Activated naive CD8-positive, alpha-beta T cell treated with anti-CD3 and anti-CD28 coated beads for 36 hours (primary cell): ENCODE measurements at places on chromosomes 3 and 15. TPM values are rescaled to one million over a fixed set of nuclear protein-coding genes. Genes with fewer than 3 reads are reported as not detected.

GRCh38 chr3:15355086-15355485, 22.7 kb upstream of the SH3BP5 start:
- no peak for DNase-seq

DNA sequence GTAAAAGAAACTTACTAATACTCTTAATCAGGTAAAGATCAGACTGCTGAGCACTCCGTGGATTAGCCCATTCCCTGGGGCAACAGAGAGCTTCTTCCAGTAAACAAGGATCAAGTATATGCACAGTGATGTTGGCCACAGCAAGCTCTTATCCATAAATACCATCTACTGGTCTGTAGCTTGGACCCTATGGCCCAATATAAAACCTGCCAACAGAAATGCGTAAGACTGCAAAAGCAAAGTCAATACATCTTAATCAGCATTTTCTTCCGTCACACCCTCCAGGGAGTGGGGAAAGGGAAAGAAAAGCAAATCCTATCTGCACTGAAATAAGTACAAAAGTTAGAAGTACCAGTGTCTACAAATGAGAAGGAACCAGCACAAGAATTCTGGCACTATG, 1082.1 kb downstream of the ZPLD1 start:
- DNase-seq = no peak

The PIERCE2 gene
- not detected for total RNA-seq

The PYDC2 gene
- total RNA-seq = not detected

- peak; percentile 77 for DNase-seq
These were observed 1.8 kb upstream of the ZMYND10 start for GRCh38 chr3:50347187-50347813.

The TMEM266 gene
- not detected for total RNA-seq

- no peak for DNase-seq
These were observed 85.6 kb downstream of the NBEAL2 start for GRCh38 chr3:47065058-47065457.

GRCh38 chr3:192275741-192276355, 451.5 kb downstream of the FGF12 start:
- no peak for DNase-seq

The BUB1B gene
- 62.3 TPM for total RNA-seq

The SOX2 gene
- not detected for total RNA-seq

DNA sequence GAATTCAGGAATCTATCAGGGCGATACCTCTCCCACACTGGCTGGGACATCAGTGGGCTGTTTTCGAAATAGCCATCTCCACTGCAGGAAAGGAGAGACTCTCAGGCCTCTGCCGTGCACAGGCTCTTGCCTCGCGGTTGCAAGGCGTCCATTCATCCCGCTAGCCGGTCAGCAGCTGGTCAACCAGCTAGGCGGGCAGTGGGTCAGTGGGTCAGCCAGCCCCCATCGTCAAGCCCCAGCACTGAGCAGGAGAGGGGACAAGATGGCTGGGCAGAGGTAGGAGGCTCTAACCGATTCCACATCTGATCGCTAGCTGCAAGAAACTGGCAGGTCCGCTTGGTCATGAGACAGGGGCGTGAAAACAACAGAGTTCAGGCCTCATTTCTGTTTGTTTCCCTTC, 45.1 kb downstream of the MUC4 start:
- DNase-seq = no peak

DNA sequence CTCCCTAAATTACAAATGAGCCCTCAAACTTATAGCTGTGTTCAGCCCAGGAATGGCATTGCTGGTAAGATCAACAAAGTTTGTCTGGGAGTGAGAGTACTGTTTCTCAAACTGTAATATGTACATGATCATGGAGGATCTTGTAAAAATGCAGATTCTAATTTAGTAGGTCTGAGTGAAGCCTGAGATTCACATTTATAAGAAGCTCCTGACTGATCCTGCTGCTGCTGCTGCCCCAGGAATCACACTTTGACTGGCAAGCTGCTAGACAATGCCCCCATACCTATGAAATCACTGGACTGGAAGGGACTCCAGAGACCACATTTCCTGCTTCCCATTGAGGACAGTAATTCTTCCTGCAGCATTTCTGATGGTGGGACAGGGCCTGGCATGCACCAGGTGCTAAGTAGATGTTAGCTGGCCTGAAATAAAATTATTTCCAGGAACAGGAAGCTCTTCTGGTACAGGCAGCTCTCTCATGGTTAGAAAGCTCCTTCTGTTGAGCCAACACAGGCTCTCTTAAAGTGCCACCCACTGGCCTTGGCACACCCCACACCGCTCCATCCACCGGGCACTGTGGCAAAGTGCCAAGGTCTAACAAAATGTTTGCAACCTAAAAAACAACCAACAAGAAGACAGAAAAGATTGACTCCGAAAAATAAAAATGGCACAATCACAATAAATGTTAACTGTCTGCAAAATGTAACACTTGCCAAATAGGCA, 36.7 kb upstream of the ZNF710 start:
- DNase-seq = no peak

The NEDD4 gene
- 15.4 TPM for total RNA-seq

DNA sequence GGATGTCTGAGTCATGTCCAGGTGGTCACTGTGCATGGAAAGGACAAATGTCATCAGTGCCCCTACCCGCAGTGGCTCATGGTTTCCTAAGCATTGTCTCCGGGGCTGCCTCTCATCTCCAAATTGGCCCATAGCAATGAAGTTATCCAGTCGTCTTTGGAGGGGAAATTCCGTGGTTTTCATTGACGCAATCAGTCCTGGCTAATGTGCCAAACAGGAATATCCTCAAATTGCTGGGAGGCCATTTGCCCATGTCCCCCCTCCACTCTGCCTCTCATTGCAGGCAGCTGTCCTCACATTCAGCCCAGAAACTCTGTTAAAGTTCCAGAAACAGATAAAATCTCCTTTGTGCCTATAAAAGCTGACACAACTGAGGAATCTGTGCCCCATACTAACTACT, 81.6 kb downstream of the MCTP2 start:
- DNase-seq = no peak

DNA sequence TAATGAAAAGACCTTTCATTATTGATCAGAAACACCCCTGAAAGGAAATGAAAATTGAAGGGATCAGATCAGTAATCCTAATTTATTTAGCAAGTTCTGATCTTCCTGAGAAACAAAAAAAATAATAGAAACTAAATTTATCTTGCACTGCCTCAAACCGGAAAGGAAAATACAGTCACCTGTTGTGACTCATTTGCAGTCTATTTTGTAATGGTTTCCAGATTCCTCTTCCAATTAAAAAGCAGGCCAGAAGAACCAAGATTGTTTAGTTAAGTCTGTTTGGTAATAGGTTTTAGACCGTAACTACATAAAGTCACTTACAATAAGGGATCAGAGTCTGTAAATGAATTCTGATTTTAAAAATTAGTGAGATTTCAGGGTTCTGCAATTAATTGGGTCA, 49.7 kb upstream of the ATOSA start:
- no peak for DNase-seq

DNA sequence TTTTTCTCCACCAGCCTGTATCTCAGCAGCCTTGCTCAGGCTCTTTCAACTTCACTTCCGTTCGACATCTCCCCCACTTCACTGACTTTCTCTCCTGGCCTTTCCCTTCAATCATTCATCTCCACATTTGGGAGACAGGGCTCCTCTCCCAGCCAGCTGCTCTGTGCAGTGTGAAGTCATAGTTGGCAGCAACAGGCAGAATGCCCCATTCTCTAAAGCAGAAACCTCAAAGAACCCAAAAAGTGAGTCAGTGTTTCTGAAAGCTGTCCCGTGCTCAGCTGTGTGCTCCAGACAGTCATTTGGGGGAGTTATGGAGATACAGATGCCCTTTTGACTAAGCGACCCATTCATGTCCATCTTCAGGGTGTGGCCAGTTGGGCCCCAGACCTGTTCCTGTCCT, 54.3 kb downstream of the NTRK3 start:
- no peak for DNase-seq

DNA sequence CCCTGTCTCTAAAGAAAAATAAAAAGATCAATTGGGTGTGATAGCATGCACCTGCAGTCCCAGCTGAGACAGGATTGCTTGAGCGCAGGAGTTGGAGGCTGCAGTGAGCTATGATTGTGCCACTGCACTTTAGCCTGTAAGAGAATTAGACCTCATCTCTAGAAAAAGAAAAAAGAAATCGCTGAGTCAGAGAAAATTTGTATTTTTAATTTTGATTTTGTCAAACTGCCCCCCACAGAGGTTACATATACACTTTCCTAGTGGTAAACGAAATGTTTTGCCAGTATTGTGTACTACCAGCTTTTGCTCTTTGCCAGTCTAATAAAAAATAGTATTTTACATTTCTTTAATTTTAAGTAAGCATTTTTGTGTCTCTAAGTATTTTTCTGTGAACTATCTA, 5.3 kb upstream of the CRYGS start:
- no peak for DNase-seq

The ZNF620 gene
- total RNA-seq = 10.1 TPM

The DYNLT2B gene
- total RNA-seq = 8.4 TPM

The SI gene
- total RNA-seq = not detected

The ATRIP gene
- 17.3 TPM for total RNA-seq

The POLQ gene
- 20.7 TPM for total RNA-seq

The SRP14 gene
- total RNA-seq = 169 TPM

DNA sequence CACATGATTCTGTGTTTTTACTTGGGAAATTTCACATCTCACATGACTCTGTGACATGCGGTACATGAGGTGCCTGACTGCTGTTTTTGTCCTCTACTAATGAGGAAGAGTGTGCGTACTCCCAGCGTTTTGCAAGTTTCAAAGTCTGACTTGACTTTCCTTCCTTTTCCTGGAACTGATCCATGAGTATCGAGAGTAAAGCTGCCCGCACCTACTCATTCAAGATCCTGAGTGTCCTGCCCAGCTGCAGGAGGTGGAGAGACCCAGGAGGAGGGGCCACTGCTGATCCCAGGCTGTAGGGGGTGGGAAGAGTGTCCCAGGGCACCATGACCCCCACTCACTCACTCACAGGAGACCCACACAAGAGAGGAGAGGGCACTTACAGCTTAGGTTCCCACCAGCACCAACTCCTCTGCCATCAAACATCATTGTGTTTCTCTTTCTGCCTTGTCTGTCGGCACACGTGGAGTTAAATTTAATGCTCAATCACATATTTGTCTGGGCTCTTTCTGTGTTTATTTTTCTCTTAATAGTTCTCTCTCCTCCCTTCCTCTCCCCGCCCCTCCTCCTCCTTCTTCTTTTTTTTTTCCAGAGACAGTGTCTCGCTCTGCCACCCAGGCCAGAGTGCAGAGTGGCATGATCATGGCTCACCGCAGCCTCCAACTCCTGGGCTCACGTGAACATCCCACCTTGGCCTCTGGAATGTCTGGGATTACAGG, 1.4 kb downstream of the CCR5AS start:
- no peak for DNase-seq

DNA sequence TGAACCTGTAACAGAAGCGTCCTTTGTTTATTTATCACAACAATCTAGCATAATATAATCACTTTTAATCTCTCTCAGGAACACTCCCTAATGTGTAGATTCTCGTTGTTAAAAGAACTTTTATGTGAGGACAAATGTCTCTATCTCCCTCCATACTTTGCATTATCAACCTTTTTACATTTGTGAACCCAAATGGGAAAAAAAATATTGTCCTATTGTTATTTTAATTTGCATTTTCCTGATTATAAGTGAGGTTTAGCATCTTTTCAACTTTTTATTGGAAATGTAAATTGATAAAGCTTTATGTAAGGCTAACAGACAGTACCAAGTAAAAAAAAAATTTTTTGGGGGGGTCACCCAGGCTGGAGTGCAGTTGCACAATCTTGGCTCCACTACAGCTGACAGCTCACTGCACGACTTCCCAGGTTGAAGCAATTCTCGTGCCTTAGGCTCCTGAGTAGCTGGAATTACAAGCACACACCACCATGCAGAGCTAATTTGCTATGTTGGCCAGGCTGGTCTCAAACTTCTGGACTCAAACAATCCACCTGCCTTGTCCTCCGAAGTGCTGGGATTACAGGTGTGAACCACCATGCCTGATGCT, 33.0 kb upstream of the DENND4A start:
- DNase-seq = no peak

- no peak for DNase-seq
These were observed 8.0 kb downstream of the MCM2 start for GRCh38 chr3:127606086-127606805.

DNA sequence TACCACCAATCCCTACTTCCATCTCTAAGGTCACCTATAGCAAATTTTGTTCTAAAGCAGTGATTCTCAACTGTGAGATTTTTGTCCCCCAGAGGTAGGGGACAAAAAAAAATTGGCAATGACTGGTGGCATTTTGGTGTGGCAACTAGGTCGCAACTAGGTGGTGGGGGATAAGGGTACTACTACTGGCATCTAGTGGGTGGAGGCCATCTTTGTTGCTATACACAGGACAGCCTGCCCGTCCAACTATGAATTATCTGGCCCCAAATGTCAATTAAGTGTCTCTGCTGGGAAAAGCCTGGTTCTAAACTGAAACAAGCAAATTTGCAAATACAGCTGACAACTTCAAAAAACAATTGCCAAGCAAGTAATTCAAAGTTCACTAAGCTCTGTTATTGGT, 1.4 kb downstream of the MTMR10 start:
- DNase-seq = no peak

DNA sequence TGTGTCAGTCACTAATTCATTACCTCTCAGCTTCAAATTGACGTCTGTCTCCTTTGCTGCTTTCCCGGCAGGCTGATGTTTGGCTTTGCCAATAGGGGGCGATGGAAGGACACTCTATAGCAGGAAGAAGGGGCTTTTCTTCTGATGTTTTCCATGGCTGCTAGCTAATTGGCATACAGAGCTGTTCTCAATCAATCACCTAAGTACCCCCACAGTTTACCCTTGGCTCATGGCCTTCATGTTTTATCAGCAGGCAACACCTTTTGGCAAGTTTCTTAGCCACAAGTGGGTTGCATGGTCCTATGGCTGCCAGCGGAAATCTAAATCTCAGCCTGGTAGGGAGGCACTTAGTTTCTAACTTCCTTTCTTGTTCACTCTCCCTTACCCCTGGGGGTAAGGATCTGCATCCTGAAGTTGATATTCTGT, 45.0 kb downstream of the ESYT3 start:
- peak; percentile 38 for DNase-seq

DNA sequence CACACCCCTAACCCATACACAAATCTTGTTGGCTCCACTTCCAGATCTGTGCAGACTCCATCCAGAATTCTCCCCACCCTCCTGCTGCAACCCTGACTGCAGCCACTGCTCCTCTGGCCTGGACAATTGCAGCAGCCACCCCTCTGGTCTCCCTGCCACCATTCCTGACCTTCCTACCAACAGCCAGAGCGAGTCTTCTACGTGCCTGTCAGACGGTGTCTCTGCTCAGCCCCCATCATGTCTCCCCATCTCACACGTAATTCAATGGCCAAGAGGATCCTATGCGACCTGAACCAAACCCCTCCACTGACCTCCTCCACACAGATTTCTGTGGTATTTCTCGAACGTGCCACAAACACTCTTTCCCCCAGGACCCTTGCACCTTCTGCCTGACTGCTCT, 103.3 kb downstream of the TPRA1 start:
- DNase-seq = no peak

The WNT5A gene
- total RNA-seq = not detected

- no peak for DNase-seq
These were observed 6.5 kb downstream of the MCTP2 start for GRCh38 chr15:94237903-94238302.
